ENCODE measurements at places on chromosomes 11 and 22.

GRCh38 chr11:93560199-93560932 lies 17.2 kb upstream of the SMCO4 start:
- DNase-seq = no peak

- DNase-seq = no peak
Measured at GRCh38 chr11:19193916-19194315, 7.9 kb downstream of the CSRP3 start.

- DNase-seq = no peak
Measured at GRCh38 chr11:75443043-75443442, 10.0 kb upstream of the KLHL35 start.

DNA sequence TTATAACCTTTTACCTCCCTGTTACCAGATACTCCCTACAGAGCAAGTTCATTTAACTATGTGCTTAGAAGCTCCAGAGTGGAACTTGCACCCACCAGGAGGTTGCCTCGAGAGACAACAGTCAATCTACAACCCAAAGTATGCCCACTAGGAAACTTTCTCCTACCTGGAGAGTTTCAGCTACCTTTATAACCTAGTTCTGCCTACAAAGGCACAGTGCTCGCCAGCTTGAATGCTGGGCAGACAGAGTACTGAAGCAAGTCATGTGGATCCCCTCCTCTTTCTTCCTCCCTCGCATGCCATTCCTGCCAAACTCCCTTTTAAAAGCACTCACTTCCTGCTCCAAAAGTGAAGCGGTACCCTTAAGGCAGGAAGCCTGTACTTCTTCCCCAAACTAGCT lies 258.9 kb downstream of the SWAP70 start:
- DNase-seq = no peak

GRCh38 chr11:132361011-132361550 lies 990.7 kb downstream of the NTM start:
- no peak for DNase-seq

DNA sequence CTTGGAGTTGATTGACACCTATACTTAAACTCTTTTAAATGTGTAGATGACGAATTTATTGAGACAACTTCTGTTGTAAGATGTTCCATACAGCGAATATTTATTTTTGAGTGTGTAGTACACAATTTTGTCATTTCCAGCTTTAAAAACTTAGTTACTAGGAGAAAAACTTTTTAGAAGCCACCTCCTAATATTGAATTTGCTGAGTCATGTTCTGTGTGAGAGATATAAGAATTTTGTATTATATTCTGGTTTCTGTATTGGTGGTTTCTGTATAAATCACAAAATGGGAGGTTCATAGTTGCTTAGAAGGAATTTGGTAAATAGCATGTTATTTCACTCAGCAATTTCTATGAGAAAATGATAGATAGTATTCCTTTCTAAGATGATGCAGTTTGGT lies 171.3 kb downstream of the WNT11 start:
- DNase-seq = no peak

GRCh38 chr11:95705485-95706124 lies 84.0 kb downstream of the FAM76B start:
- peak; percentile 73 for DNase-seq

DNA sequence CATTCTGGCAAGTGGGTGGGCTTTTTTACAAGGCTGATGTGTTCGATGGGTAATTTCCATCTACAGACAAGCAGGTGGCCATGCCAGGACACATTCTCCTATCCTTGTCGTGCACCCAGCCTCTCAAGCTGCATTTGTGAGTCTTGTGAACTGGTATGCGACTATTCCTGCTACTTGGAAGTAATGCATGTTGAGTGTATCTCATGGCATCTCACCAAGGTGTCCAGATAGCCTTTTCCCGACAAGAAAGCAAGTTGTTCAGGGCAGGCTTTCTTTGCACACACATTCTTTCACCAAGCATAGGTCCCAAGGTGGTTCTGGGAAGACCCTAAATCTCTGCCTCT lies 18.8 kb upstream of the SYT13 start:
- DNase-seq = no peak

- no peak for DNase-seq
Measured at GRCh38 chr11:15027956-15028355, 45.4 kb upstream of the CALCB start.

DNA sequence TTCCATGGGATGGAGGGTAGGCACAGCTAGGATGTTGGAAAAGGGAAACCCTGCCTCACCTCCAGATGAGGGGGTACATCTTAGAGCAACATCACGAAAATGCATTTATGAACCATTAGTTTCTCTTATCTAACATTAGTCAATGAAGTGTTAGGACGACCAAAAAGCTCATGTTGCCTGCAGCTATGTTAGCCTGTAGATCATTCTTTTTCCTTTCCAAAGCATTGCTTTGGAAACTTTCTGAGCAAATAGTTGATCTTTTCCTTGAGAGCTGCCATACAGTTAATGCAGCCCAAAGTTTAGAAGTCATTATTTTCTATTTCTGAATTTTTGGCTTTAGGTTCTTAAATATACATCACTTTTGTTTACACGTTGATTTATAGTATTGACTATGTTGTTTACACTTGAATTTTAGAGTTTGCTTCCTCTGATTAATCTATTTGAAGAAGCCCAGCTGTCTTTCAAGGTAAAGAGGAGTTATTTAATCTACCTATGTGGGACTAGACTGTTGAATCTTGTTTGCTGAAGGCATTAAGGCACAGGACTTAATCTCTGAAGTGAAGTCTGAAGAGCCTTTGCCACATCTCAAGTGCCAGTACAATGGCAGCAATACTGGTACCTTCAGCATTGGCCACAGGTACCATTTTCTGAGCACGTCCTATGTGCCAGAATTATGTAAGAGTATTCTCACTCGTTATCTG lies 11.0 kb downstream of the POU2AF3 start:
- DNase-seq = no peak

DNA sequence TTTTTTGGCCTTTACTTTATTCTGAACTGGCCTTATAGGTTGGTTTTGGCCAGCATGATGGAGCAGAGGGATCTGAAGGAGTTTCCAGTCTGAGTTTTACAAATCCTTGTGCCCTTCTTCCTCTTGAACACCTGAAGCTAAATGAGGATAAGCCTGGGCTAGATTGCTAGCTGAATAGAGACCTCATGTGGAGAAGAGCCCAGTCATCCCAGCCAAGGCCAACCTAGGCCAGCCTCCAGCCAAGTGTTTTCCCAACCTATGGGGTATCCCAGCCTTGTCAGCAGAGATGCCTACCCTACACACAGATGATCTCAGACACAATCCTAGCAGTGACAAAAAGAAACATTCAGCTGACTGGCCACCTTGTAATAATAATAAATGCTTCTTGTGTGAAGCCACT lies 966 bp upstream of the CASP12 start:
- no peak for DNase-seq

GRCh38 chr22:31103111-31103510 lies 4.3 kb downstream of the SELENOM start:
- no peak for DNase-seq

DNA sequence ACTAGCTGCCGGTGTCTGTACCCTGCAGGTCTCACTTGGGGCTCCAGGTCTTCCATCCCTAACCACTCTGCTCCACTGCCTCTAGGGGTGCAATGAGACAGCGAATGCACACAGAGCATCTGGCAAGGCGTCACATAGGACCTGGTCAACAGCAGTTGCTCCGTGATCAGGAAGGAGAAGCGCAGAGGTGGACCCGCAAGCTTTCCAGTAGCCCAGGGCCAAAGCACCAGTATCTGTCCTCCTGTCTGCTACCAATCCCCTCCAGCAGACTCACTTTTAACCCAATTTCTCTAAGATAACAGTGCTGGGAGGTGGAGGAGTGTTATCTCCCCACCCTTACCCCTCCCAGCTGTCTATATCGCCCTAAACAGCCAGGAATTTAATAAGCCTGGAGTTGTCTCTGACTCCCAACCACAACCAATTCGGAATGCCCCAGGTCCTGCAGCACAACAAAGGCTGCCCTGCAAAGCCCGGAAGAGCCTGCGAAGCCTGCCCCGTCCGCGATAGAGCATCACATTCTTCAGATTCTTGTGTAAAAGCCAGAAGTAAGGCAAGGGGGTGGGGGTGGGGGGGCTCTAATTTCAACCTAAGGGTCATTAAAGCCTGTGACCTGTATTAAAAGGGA lies 19.3 kb downstream of the MYH9 start:
- DNase-seq = no peak

DNA sequence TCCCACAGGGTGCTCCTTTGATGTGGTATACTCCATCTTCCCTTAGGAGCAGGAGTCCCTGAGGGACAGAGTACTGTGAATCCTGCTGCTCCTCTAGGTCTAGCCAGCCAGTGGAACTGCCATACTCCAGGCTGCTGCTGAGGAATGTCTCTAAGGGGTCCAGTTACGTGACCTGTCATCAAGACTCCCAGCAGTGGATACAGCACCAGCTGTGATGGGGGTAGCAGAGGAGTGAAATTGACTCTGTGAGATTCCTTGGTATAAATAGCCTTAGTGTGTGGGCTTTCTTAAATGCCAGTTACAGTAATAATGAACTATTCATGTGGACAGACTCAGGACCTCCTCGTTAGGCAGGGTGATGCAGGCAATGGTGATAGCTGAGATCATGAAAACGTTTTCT lies 140.4 kb upstream of the LUZP2 start:
- no peak for DNase-seq

GRCh38 chr11:128949791-128950454 lies 7.3 kb upstream of the TP53AIP1 start:
- no peak for DNase-seq

- no peak for DNase-seq
Measured at GRCh38 chr22:23533328-23533762, 46.7 kb downstream of the IGLL1 start.

GRCh38 chr11:111846636-111847035 lies 24.7 kb downstream of the ALG9 start:
- DNase-seq = peak; percentile 25

- DNase-seq = no peak
Measured at GRCh38 chr11:12540913-12541582, 133.2 kb upstream of the TEAD1 start.

DNA sequence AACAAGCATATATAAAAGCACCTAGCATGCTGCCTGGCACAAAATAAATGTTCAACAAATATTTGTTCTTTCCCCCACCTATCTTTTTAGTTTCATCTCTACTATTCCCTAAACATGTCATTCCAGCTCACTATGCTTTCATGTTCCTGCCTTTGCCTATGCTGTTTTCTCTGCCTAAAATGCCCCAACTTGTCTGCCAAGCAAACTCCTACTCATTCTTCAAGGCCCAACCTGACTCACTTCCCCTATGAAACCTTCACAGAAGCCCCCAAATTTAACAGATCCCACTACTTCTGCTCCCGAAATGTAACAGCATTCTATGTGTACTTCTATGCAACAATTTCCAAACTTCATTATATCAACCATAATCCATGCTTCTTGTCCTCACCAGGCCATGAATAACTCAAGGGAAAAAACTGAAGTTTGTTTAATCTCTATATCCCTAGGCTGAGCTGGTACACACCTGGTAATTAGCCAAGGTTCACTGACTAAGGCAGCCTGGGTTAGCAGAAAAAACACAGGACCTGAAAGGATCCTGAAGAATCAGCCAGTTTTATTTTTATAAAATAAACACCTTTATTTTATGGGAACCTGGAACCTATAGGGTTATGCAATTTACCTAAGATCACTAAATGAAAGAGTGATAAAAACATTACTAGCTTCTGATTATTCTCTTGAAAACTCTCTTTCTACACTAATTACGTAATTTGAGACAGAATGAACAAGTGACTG lies 72.2 kb downstream of the PAK1 start:
- DNase-seq = no peak

- DNase-seq = no peak
Measured at GRCh38 chr11:23620617-23621016, 760.3 kb upstream of the CCDC179 start.

- peak; percentile 25 for DNase-seq
Measured at GRCh38 chr22:36546092-36546804, 17.3 kb upstream of the EIF3D start.

- DNase-seq = no peak
Measured at GRCh38 chr22:31628969-31629708, 32.9 kb downstream of the PISD start.

DNA sequence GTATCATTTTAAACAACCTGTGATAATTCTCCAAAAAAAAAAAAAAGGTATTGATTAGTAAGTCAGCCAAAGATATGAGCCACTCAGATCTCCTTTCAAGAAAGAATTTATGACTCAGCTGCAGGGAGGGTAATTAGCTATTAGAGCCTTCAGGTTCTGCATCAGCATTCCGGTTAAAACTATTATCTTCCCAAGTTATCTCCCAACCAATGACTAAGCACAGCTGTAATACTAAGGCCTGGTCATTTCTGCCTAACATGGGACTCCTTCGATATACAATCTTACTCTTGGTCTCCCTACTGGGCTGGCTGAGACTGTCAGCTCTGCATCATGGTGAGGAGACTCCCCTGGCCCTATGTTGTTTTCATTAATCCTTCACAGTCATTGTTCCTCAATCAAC lies 60.4 kb downstream of the SBF2 start:
- no peak for DNase-seq

- DNase-seq = no peak
Measured at GRCh38 chr11:69499918-69500284, 18.4 kb downstream of the LINC01488 start.

- DNase-seq = no peak
Measured at GRCh38 chr11:82405421-82405820, 328.2 kb downstream of the FAM181B start.

DNA sequence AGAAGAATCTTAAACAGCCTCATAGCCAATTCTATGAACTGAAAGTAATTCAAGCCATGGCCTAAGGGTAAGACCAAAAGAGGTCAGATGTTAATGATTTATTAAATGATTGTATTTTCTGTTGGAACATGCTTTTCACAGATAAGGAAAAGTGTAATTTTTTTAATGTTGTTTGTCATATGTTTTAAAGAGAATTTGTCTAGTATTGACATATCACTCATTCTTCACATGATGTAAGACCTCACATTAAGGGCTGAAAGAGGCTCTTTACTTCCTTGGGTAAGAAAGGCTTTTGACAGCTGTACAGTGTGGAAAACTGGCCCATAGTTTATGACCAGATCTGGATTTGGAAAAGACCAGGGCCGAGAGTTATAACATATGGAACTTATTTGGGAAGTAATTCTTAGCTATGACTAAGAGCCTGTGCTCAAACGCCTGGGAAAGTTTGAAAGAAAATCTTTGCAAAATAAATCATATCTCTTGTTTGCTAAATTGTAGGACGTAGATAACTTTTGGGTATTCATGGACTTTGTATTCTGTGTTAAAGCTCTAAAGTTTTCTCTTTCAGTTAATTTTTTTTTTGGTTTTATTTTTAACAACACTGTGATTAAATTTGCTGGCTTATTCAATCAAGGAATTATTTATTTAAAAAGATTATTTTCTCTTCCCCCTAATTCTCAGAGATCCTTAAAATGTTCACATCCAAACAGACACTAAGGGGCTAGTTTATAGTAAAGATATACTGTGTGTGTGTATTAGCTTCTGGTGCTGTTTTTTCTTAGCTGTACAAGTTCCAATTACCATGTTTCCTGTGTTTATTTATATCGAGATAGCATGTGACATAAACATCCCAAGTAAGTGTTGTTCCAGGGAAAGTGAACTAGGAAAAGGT lies 162.2 kb downstream of the ARHGAP42 start:
- no peak for DNase-seq

All from nucleus accumbens (tissue), 56 donors.